ENCODE measurements at places on chromosomes 1 and 21. TPM values are rescaled to one million over a fixed set of nuclear protein-coding genes. Genes with fewer than 3 reads are reported as not detected.

The NTRK1 gene
- total RNA-seq: 0.08 TPM

DNA sequence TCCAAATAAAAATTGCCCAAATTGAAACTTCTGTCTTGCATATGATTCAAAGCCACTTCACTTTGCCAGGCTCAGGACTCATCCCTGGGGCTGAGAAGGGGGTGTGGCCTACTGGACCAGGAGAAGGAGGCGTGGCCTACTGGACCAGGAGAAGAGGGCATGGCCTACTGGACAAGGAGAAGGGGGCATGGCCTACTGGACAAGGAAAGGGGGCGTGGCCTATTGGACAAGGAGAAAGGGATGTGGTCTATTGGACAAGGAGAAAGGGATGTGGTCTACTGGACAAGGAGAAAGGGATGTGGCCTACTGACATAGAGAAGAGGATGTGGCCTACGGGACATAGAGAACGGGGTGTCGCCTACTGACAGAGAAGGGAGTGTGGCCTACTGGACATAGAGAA, 405.3 kb downstream of the RRAGC start:
- H3K4me3 ChIP-seq: no peak overlapping the region
- no peaks in the 10 kb centered on the region for H3K36me3 ChIP-seq
- H3K4me1 ChIP-seq: peaks cover 16% of the 10 kb centered on the region
- H3K27me3 ChIP-seq: no peaks in the 10 kb centered on the region
- DNase-seq: peak; percentile 85

DNA sequence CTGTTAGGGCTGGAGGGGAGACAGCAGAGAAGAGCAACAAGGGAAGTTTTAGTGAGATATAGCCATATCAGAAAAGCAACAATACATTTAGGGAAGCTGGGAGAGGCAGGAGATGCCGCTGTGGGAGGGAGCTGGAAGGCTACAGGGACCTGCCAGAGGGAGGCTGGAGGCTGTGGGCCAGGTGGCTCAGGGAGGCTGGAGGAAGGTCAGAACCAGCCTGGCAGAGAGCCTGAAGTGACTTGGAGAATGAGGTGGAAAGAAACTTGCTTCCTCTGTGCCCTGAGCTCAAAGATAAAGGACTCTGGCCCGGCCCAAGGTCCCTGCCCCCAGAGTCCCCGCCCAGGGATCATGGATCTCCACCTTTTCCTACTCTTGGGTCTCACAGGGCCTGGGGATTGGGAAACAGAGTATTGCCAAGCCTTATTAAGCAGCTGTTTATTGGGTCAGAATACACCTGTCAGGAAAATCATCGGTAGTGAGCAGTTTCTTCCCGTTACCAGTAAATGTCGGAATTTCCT, 85.9 kb downstream of the KIF26B start:
- H3K27ac ChIP-seq: no peak overlapping the region
- H3K4me3 ChIP-seq: no peak overlapping the region
- no peaks in the 10 kb centered on the region for H3K4me1 ChIP-seq
- H3K36me3 ChIP-seq: no peaks in the 10 kb centered on the region
- H3K27me3 ChIP-seq: no peaks in the 10 kb centered on the region
- DNase-seq: no peak

DNA sequence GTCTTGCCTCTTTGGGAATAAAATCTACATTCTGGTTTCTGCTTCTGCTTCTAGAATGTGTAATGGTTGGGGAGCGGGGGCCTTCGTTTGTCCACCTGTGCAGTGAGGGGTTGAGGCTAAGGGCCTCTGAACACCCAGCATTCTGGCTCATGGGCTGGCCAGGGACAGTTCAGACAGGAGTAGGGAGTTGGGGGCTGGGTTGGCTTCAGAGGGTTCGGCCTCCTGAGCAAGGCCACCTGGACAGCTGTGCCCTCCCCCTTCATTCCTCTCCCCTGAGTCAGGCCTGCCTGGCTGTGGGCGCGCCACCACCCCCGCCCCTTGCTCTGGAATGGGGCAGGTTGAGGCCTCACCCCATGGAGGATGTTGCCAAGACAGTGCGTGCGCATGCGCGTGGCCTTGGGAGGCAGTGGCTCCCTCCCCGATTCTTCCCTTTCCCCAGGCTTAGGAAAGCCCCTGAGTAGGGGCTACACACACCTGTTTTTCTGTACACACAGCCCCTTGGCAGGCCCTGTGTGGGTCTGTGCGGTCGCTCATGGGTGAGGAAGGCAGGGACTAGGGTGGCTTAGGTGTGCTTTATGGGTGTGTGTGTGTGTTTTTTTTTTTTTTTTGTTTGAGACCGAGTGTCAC, 57.0 kb downstream of the YARS1 start:
- peak overlapping the region; percentile 100 for H3K27ac ChIP-seq
- H3K4me1 ChIP-seq: peaks cover 83% of the 10 kb centered on the region
- peak overlapping the region; percentile 44 for H3K4me3 ChIP-seq

GRCh38 chr1:155236451-155236850, 18.8 kb downstream of the ENTREP3 start:
- DNase-seq: no peak
- peaks cover 2% of the 10 kb centered on the region for H3K4me1 ChIP-seq

The DRAXIN gene
- total RNA-seq: 23.0 TPM

GRCh38 chr1:173206816-173207568, at the start of gene TNFSF4:
Gene TNFSF4, minus strand, starts transcription at chr1:173207331. Its CDS starts 155 bp downstream, at chr1:173207176.
- H3K27me3 ChIP-seq: peaks cover 41% of the 10 kb centered on the region
- no peak within 1 kb of the TSS for H3K27ac ChIP-seq
- H3K4me3 ChIP-seq: no peak within 1 kb of the TSS
- peaks cover 15% of the 10 kb centered on the region for H3K4me1 ChIP-seq

GRCh38 chr21:42414928-42415769, 11.4 kb downstream of the UBASH3A start:
- no peak for DNase-seq
- no peaks in the 10 kb centered on the region for H3K27me3 ChIP-seq
- H3K4me1 ChIP-seq: no peaks in the 10 kb centered on the region
- H3K36me3 ChIP-seq: no peaks in the 10 kb centered on the region
- no peak overlapping the region for H3K27ac ChIP-seq

- peaks cover 23% of the 10 kb centered on the region for H3K27me3 ChIP-seq
- DNase-seq: no peak
- peaks cover 19% of the 10 kb centered on the region for H3K4me1 ChIP-seq
- H3K4me3 ChIP-seq: no peak overlapping the region
- H3K36me3 ChIP-seq: no peaks in the 10 kb centered on the region
- H3K27ac ChIP-seq: no peak overlapping the region
Observed at GRCh38 chr1:197771386-197771785, 3.9 kb downstream of the DENND1B start.

DNA sequence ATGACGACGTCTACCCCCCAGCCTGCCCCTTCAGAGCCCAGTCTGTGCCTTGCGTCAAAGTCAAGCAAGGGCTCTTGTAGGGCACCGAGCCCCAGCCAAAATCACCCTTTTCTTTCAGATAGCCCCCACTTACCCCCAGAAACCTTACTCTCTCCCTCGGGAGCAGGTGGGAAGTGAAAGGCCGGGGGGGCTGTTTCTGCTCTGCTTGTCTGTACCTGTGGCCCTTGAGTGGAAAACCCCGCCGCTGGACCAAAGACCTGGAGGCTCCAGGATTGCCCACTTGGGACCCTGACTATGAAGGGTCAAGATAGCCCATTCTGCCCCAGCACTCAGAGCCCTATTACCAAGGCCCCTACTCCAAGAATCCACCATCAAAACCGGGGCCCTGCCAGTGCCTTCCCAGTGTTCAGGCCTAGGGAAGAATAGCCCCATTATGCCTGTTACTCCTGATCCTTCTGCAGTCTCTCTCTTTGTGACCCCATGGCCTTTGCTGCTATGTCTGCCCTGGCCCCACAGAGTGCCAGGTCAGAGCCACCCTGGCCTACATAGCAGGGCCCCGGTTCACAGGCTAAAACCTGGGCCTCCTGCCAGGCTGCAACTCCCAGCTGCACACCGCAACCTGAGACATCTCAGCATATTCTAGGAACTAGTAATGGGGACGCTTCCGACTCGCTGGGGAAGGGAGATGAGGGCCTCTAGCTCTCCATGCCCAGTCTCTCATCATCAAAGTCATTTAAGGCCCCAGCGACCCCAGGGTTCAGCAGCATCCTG, 22.2 kb upstream of the HPDL start:
- H3K27me3 ChIP-seq: no peaks in the 10 kb centered on the region
- peaks cover 42% of the 10 kb centered on the region for H3K4me1 ChIP-seq
- peak overlapping the region; percentile 66 for H3K4me3 ChIP-seq
- DNase-seq: no peak
- no peaks in the 10 kb centered on the region for H3K36me3 ChIP-seq
- H3K27ac ChIP-seq: peak overlapping the region; percentile 87

The HTR1D gene
- 4.7 TPM for total RNA-seq

The BMP8B gene
- total RNA-seq: 0.43 TPM

DNA sequence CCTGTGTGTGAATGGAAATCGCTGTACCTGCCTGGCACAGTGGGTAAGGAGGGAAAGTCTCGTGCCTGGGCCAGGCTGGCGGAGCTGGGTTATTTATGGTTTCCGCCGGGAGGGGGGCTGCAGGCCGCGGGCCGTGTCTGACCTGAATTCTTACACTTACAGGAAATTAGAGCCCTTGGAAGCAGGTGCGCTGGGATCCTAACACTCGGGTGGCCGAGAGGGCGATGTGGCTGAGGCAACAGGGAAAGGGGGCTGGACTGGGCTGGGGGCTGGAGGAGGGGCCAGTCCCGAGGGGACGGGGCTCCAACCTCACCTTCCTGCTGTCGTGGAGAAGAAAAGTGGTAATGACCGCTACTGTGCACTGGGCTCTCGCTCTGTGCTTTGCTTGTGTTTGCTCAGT, 109.4 kb upstream of the WNT4 start:
- no peaks in the 10 kb centered on the region for H3K27me3 ChIP-seq
- no peak overlapping the region for H3K27ac ChIP-seq
- no peak overlapping the region for H3K4me3 ChIP-seq
- no peaks in the 10 kb centered on the region for H3K36me3 ChIP-seq
- peak; percentile 75 for DNase-seq

The HUNK gene
- total RNA-seq: 14.8 TPM

GRCh38 chr1:195965475-195965874, 642.8 kb downstream of the KCNT2 start:
- no peaks in the 10 kb centered on the region for H3K27me3 ChIP-seq
- no peak overlapping the region for H3K27ac ChIP-seq
- H3K4me1 ChIP-seq: no peaks in the 10 kb centered on the region
- DNase-seq: no peak

The ELF3 gene
- total RNA-seq: 13.0 TPM

DNA sequence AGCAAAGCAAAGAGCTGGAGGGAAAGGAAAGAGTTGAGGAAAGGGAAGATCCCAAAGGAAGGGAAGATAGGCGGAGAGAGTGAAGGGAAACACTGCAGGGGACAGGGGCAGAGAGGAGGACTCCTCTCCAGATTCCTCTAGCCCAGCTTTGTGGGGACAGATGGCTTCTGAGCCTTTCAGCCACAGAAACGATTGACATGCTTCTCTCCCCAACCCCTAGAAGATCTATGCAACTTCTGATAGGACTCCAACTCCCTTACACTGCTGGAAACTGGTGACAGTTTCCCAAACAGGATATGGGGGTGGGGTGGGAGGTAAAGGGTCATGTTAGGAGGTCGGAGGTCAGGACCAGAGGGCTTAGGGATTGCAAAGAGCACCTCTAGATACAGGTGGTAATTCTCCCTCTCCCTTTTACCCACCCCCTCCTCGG, 6.5 kb downstream of the MEX3A start:
- DNase-seq: no peak
- H3K27ac ChIP-seq: peak overlapping the region; percentile 83
- peak overlapping the region; percentile 54 for H3K4me3 ChIP-seq
- H3K36me3 ChIP-seq: no peaks in the 10 kb centered on the region
- H3K27me3 ChIP-seq: no peaks in the 10 kb centered on the region

GRCh38 chr21:30613836-30614235, at the start of gene KRTAP6-1:
Gene KRTAP6-1, minus strand, starts transcription at chr21:30613930. Its CDS starts 26 bp downstream, at chr21:30613904.
- H3K27me3 ChIP-seq: no peaks in the 10 kb centered on the region
- no peaks in the 10 kb centered on the region for H3K36me3 ChIP-seq
- no peaks in the 10 kb centered on the region for H3K4me1 ChIP-seq
- H3K27ac ChIP-seq: no peak within 1 kb of the TSS
- DNase-seq: no peak

The EPHB2 gene
- 19.2 TPM for total RNA-seq

DNA sequence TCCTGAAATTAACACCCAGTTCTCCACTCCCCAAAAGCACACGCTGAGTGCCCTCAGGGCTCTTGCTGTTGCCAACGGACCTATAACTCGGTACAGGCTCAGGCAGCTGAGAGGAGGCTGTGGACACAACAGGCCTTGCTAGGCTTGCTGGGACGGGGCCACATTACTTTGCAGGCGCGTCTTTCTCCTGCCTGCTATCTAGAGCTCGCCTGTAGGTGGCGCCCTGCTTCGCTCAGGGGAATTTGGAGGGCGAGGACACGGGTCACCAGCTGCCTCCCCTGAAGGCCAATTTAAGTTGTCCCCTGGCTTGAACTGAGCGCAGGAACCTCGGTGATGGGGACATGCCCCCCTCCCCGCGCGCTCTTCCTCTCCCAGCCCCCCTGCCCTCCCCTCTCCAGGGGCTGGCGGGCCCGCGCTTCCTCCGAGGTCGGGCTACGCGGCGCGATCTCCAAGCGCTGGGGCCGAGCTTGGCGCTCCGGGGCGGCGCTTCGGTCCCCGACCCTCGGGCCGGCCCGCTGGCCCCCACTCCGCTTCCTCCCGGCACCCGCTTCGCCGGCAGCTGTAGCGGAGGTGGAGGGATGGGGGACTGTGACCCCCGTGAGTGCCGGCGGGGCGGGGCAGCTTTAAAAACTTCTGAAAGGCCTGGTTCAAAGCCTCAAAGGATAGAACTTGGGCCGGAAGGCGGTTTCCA, 32.4 kb upstream of the NFIA start:
- H3K27me3 ChIP-seq: peaks cover 54% of the 10 kb centered on the region
- H3K36me3 ChIP-seq: no peaks in the 10 kb centered on the region
- H3K4me3 ChIP-seq: peak overlapping the region; percentile 83
- peak; percentile 95 for DNase-seq
- H3K4me1 ChIP-seq: peaks cover 35% of the 10 kb centered on the region
- no peak overlapping the region for H3K27ac ChIP-seq

- H3K4me3 ChIP-seq: no peak overlapping the region
- peaks cover 8% of the 10 kb centered on the region for H3K36me3 ChIP-seq
- no peak overlapping the region for H3K27ac ChIP-seq
- H3K4me1 ChIP-seq: no peaks in the 10 kb centered on the region
- no peak for DNase-seq
Observed at GRCh38 chr1:92259350-92259749, 39.4 kb downstream of the GLMN start.

DNA sequence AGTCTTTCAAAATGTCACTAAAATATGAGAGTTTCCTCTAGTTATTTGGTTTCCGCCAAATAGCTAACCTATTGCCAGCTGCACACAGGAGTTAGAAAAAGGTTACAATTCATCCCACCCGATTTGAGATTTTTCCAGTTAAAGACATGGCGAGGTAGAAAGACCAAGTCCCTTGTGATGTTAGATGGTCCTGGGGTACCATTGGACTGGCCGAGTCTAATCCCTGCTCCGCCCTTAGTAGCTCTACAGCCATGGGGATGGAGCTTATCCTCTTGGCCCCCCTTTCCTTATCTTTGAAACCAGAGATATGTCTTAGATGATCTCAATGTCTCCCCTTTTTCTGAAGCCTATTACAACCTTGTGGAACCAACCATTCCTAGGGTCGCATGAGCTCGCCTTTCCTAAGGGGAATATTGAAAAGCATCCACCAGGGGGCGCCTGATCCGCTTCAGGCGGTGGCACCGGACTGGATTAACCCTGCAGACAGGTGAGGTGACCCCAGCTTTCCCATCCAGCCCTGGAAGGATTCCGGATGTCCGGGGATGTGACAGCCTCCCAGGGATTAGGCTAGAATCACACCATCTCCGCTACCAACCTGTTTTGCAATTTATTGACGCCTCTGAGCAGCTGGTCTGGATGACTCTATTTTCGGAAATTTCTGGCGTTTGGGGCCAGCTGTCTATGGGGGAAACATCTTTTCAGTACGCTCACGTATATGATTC, 68.3 kb upstream of the SIM2 start:
- H3K4me1 ChIP-seq: no peaks in the 10 kb centered on the region
- no peaks in the 10 kb centered on the region for H3K27me3 ChIP-seq
- peak; percentile 94 for DNase-seq
- no peak overlapping the region for H3K27ac ChIP-seq
- no peak overlapping the region for H3K4me3 ChIP-seq

Measured in GM23338 (cell line).